ENCODE measurements at places on chromosomes 3 and 15.
A peak's percentile ranks its signal among the peaks of the same experiment; 100 is the strongest.

DNA sequence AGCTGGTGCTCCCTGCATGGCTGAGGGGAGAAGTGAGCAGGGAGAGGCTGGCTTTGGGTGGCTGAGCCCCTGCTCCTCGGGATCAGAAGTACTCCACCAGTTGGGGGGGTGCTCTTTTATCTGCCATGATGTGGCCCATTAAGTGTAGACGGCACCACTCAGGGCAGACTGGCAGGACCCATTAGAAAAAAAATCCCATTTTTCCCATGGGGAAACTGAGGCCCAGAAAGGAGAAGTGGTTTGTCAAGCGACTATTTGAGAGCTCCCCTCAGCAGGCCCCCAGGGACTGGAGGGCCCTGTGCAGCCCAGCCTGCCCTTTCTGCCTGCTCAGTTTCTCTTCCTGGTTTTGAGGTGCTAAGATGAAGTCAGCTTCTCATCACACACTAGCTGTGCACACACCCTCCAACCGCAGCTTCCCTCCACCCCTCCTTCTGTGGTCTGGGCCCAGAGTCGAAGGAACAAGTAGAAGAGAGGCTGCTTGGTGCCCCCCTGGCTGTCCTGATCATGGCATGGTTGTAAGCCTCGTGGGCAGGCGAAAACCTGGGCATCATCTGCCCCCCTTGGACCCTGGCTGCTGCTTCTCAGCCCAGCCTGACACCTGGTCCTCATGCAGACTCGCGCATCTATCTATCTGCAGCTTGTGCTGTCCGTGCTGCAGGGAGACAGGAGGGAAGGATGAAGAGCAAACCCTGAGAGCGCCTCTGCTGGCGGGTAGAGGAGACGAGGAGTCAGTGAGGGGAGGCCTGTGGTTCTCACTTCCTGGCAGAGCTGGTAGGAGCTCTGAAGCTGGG, 5.6 kb downstream of the CSK start:
- peak; percentile 97 for DNase-seq

DNA sequence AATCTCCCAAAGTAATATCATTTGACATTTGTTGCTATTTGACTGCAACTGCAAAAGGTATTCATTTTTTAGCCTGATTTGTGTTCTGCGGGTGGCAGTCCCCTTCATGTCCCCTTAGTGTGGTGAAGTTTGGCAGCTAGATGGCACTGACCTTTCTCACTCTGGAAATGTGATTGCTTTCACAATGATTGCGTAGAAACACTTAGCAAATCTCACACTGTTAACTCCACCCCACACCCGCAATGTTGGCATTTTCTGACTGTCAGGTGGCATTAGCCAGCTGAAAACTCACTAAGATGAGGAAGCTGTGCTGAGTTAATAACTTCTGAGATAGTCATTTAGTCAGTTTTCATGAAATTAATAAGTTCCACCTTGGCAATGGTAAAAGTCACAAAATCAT, 76.9 kb downstream of the TRIM69 start:
- peak; percentile 13 for DNase-seq

DNA sequence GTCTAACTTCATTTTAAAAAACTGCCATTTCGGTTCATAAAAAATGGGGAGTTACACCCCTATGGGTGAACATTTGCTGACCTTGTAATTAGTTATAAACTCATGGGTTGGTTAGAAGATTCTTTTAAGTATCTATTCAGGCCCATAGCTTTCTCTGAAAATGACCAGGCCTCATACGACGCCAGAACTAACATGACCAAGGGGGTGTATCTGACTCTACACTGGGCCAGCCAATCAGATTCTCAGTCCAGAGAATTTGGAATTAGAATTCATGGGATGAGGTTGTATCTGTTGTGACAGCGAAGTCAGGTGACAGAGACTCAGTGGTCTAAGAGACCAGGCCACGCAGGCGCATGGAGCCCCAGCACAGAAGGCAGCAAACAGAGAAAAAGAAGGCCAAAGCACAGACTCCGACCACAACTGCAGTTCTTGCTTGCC, 981.4 kb downstream of the FHIT start:
- no peak for DNase-seq

DNA sequence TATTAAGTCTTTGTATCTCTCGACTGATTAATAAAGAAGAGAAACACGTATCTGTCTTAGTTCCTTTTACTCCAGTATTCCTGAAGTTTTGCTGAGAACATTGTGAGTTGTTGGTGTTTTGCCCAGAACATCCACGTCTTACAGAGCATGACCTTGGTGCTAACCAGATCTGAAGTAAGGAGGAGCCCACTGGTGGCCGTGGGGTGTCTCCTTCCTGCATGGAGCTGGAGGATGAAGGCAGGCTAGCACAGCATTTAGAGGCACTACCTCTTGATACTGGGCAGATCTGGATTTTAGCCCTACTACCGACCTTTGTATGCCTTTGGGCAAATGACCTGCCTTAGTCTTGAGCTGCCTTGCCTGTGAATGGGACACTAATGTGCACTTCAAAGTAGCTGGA, 28.9 kb upstream of the ESYT3 start:
- no peak for DNase-seq

GRCh38 chr3:191282251-191283185, 46.7 kb upstream of the CCDC50 start:
- no peak for DNase-seq

GRCh38 chr3:156997351-156997750, 162.6 kb downstream of the CCNL1 start:
- DNase-seq: no peak

- DNase-seq: no peak
Measured at GRCh38 chr3:168425936-168426595, 330.3 kb upstream of the GOLIM4 start.

DNA sequence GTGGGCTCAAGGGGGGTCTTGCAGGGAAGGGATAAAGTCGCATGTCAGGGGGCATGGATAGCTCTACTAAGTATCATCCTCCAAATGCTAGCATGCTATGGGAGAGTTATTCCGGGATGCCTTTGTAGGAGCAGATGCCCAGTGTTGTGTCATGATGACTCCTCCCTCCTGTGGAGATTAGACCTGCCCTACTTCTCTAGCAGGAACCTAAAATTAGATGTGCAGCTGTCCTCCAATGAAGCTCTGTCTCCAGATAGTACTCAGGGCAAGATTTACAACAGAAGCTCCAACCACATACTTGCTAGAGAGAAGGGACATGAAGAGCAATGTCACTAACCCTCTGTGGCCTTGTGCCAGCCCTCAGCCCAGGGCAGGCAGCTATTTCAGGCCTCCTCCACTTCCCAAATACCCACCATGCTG, 82.5 kb downstream of the AGBL1 start:
- DNase-seq: no peak

- DNase-seq: no peak
Measured at GRCh38 chr3:73901686-73902085, 276.9 kb upstream of the PDZRN3 start.

DNA sequence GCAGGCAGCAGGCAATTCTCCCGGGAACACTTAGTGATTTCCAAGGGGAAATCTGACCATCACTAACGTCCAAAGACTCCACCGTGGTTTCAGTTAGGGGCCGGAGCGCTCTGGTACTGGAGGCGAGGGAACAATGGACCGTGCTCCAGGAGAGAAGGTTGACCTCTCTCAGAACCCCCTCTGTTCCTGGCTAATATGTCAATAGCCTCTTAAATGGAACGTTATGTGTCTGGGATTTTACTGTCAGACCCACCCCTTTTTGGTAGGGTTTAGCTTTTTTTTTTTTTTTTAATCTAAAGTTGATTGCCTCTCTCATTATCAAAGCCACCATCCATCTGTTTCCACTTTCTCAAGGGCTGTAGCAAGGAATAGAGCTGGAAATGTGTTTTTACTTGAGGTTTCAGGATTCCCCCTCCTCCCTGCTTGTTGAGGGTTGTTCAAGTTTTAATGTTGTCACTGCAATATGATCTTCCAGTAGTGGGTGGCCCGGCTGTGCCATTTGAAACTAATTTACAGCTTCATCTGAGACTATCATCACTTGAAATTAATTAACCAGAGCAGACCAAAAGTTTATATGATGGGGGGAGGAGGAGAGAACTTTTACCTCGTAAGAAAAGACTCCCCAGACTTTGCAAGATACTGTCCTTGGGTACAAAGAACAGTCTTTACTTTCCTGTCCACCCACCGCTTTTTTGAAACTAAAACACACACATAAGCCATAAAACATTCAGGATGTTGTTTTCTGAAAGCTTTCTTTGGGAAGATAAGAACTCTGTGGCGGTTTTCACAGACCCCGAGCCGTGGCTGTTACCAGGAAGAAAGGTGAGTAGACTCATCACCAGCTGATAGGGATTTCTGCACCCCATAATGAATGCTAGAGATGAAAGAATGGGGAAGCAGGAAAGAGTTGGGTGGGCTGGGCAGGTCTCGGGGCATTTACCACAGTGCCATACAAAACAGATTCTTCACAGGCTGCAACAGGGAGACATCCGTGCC, 187.8 kb downstream of the UACA start:
- no peak for DNase-seq

DNA sequence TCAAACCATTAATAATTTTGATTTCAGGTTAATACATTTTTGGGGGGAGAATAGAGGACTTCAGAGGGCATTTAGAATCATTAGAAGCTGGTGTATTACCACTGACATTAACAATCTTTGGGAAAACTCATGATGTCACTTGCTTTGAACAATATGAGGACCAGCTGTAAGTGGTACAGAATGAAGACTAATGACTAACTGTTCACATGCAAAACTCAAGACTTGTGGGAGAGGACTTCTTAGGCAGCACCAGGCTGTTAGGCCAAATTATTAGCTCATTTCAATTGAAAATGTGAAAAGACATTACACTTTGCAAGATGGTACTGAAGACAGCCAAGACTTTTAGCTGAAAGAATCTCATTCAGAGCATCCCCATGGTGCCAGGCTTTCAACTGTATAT, 426.2 kb upstream of the ADAMTS9 start:
- no peak for DNase-seq

GRCh38 chr3:144590854-144591253, 619.2 kb downstream of the DIPK2A start:
- DNase-seq: no peak

DNA sequence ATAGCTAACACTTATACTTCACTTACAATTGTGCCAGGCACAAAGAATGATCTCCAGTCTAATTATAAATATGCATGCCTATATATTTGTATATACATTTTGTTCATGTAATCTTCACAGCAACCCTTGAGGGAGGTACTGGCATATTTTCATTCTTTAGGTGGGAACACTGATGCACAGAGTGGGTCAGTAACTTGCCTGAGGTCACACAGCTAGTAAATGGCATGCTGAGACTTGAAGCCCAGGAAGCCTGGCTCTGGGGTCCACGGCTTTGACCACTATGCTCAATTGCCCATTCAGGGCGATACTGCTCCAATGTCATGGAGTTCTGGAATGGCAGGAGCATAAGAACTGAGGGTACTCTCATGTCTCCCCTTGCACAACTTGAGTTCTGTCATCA, 139.8 kb downstream of the SHQ1 start:
- DNase-seq: no peak

- no peak for DNase-seq
Measured at GRCh38 chr3:44001072-44001471, 240.6 kb upstream of the TOPAZ1 start.

- peak; percentile 45 for DNase-seq
Measured at GRCh38 chr3:158152186-158152585, 42.3 kb downstream of the RSRC1 start.

DNA sequence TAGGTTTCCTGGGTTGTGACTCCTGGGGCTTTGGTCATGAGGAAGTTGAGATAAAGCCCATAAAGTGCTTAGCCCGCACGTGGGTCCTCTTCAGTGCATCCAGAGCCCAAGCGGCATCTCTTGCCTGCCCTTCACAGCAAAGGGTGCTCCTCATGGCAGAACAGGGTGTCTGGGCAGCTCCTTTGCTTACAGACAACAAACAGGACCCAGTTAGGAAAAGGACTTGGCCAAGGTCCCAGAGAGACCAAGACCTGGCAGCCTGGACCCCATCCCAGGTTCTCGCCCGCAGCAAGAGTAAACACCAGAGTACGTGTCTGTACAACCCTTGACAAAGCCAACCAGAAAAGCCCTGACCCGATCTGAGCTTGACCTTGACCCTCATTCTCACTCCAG, 27.0 kb downstream of the ALS2CL start:
- DNase-seq: no peak

DNA sequence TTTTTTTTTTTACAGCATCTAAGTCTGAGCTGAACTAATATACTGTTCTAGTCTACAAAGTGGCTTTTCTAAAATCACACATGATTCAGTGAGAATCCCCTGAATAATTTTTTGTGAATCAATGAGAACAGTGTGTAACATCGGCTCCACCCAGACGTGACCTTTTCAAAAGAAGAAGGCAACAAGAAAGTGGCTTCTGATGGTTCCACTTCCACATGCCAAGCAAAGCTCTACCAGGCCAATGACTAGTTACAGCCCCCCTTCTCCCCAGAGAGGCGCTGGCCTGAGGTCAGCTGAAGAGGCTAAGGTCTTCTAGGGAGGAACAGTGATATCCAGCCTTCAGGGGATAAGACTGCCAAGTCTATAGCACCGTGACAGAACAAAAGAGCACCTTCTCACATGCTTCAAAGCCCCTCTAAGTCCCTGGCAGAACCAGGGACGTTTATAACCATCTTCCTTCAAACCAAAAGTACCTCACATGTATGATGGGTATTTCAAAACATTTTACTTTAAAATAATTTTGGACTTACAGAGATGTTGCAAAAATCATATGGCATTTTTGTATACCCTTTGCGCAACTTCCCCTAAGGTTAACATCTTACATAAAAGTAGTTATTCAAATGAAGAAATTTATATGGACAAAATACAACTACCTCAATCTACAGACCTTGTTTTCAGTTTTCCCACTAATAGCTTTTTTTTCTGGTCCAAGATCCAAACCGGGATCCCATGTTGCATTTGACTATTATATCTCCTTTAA, 177.9 kb downstream of the OSBPL10 start:
- DNase-seq: peak; percentile 56

DNA sequence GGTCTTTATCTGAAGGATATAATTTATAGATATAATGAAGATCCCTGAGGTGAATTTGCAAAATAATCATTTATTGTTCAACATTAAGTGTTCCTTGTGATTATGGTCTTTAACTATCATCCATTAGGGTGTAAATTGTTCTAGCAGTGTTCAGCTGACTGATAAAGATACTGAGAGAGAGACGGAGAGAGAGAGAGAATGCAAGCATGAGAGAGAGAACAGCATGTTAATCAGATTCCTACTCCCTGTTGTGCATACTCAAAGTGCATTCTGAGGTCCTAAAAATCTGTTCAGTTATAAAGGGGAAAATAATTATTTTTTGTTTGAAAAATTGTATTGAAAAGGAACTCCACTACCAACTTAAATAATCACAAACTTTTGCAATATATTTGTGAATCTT, 271.0 kb upstream of the CBLB start:
- DNase-seq: no peak

DNA sequence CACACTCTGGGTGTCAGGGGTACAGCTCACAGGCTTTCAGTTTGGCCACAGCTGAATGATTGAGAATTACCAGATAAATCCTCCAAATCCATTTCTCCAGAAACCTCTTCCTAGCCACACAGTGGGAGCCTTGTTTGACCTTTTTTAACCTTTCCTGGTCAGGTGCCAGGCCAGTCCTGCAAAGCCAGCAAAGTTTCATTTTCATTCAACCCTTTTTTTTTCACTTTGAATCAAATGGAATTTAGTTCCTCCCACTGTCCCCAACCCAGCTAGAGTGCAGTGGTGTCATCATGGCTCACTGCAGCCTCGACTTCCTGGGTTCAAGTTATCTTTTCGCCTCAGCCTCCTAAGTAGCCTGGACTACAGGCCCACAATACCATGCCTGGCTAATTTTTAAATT, 67.8 kb downstream of the NSUN3 start:
- DNase-seq: peak; percentile 5

- no peak for DNase-seq
Measured at GRCh38 chr15:36571301-36571700, 8.1 kb upstream of the CDIN1 start.

All from GM12865 (cell line).